ENCODE measurements at places on chromosomes 1 and 21.

DNA sequence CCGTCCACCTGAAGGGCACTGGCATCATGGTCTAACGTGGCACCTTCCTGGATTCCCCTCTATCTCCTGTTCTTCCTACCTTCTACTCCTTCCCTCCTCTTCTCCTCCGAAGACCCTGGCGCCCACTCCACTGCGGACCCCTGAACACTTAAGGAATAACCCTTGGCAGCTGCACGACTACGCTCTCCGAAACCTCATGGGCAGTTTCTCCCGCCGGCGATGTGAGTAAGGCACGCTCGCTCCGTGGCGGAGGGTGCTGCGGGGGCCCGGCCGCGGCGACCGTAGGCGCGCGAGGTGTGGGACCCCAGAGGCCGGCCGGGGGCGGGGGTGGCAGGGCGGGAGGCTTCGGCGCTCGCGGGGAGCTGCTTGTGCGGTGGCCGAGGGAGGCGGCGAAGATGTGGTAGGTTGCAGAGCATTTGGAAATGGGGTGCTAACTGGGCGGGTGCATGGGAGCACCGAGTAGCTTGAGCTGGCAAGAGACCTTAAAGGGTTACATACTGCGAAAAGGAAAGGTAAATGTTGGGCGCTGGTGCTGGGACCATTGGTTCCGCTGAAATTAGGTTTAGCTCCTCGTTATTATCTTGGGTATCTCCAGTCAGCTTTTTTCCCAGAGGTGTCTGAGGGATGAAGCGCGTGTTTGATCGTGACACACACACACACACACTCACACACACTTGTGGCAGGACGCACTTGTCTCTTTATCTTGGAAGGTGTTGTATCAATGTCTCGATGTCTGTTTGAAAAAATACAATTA lies 876 bp downstream of the LRRC7 start:
- peak overlapping the region; percentile 64 for H3K4me3 ChIP-seq
- no peaks in the 10 kb centered on the region for H3K27me3 ChIP-seq
- no peaks in the 10 kb centered on the region for H3K4me1 ChIP-seq
- no peak for DNase-seq
- no peaks in the 10 kb centered on the region for H3K36me3 ChIP-seq
- H3K27ac ChIP-seq = peak overlapping the region; percentile 78

GRCh38 chr1:183101081-183101480 lies 77.9 kb downstream of the LAMC1 start:
- no peaks in the 10 kb centered on the region for H3K27me3 ChIP-seq
- peaks cover 56% of the 10 kb centered on the region for H3K4me1 ChIP-seq
- no peak overlapping the region for H3K27ac ChIP-seq
- DNase-seq = no peak
- H3K36me3 ChIP-seq = peaks cover 15% of the 10 kb centered on the region

DNA sequence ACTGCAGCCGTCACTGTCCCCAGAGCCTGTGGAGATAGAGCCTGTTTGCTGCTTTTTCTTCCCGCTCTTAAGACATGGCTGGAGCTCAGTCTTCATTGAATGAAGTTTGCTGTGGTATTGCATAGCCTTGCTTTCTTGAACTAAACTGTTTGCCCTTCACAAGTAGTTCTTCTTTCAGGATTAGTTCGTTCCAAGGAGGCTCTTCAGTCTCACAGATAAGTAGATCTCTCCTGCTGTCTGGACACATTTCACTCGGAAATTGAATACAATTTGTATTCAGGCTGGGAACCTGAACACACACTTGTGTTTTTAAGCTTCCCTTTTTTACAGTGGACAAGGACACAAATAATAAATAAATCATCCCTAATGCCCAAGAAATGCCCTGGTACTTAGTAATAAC lies 34.7 kb downstream of the IFNAR1 start:
- H3K4me1 ChIP-seq = no peaks in the 10 kb centered on the region
- peaks cover 18% of the 10 kb centered on the region for H3K36me3 ChIP-seq
- H3K4me3 ChIP-seq = no peak overlapping the region
- H3K27ac ChIP-seq = peak overlapping the region; percentile 71
- DNase-seq = no peak

DNA sequence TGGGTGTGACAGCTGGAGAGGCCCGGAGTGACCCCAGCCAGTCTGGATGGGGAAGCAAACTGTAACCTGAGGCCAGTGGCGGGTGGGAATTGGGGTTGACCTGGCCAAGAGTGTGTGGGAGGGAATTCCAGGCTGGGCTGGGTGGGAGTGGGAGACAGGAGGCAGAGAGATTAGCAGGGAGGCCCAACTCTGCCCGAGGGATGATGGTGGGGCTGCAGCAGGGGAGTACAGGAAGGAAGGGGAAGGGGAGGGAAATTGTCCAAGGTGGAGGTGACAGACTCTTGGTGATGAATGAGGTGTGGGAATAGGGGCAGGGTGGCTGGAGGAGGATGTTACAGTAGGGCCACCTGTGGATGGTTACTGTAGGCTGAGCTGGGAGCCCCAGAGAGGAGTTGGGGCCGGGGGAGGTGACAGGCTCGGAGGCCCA lies 40.4 kb downstream of the HUNK start:
- DNase-seq = no peak
- no peaks in the 10 kb centered on the region for H3K36me3 ChIP-seq
- no peak overlapping the region for H3K4me3 ChIP-seq
- no peak overlapping the region for H3K27ac ChIP-seq
- no peaks in the 10 kb centered on the region for H3K27me3 ChIP-seq
- no peaks in the 10 kb centered on the region for H3K4me1 ChIP-seq

DNA sequence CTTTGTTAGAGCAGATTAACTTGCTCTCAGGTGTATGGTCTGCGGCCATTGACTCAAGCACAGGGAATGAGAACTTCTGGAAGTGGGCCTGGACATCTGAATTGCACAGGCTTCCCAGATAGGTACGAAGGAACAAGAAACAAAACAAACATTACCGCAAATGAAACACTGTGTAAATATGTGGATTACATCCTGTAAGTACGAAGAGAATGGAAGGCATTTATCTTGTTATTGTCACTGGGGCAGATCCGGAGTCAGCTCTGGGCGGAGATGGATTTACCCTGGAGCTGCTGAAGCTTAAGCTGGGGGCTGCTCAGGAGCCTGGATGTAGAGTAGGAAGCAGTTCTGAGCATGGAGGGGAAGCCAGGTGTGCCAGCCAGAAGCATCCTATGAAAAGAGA lies 6.8 kb downstream of the HES2 start:
- no peak overlapping the region for H3K27ac ChIP-seq
- peaks cover 3% of the 10 kb centered on the region for H3K4me1 ChIP-seq
- no peak overlapping the region for H3K4me3 ChIP-seq
- no peaks in the 10 kb centered on the region for H3K36me3 ChIP-seq

DNA sequence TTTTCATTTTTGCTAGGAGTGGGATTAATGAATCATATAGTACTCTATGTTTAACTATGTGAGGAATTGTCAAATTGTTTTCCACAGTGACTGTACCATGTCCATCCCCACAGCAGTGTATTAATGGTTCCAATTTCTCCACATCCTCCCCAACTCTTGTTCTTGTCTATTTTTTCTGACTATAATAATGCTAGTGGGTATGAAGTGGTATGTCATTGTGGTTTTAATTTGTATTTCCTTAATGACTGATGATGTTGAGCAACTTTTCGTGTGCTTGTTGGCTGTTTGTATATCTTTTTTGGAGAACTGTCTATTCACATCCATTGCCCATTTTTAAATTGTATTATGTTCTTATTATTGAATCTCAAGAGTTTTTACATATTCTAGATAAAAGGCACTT lies 10.0 kb upstream of the KPRP start:
- H3K27me3 ChIP-seq = no peaks in the 10 kb centered on the region
- H3K4me1 ChIP-seq = no peaks in the 10 kb centered on the region
- no peak overlapping the region for H3K4me3 ChIP-seq
- DNase-seq = no peak
- H3K27ac ChIP-seq = no peak overlapping the region

DNA sequence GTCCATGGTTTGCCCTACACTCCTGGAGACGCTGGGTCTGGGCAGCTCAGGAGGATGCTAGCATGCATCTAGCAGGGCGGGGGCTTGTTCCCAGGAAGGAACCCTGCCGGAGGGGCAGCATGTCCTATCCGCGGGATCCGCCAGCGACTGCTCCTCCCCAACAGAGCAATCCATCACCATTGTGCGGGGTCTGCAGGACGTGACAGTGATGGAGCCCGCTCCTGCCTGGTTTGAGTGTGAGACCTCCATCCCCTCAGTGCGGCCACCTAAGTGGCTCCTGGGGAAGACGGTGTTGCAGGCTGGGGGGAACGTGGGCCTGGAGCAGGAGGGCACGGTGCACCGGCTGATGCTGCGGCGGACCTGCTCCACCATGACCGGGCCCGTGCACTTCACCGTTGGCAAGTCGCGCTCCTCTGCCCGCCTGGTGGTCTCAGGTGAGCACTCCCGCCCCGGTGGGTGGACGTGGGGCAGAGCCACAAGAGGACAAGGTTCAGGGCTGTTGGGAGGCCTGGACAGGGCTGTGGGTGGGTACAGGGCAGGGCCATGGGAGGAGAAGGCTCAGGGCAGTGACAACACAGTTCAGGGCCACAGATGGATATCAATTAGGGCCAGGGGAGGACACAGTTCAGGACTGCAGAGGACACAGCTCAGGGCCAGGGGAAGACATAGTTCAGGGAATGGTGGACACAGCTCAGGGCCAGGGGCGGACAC lies 71.3 kb downstream of the OBSCN start:
- H3K4me3 ChIP-seq = no peak overlapping the region
- H3K36me3 ChIP-seq = peaks cover 93% of the 10 kb centered on the region
- no peaks in the 10 kb centered on the region for H3K27me3 ChIP-seq
- H3K4me1 ChIP-seq = no peaks in the 10 kb centered on the region
- H3K27ac ChIP-seq = no peak overlapping the region

DNA sequence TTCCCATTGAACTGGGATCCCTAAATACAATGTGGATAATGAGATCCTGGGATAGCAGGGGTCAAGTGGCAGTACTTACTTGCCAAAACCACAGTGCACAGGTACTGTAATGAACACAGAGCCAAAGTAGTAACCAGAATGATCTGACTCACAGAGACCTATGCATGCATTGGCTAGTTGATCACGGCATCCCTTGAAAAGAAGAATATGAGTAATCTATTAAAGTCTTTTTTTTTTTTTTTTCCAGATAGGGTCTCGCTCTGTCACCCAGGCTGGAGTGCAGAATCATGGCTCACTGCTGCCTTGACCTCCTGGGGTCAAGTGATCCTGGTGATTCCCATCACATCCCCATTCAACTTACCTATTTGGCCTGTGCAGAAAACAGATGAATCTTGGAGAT lies 29.4 kb upstream of the EIF4G3 start:
- H3K4me1 ChIP-seq = no peaks in the 10 kb centered on the region
- no peak overlapping the region for H3K27ac ChIP-seq
- no peaks in the 10 kb centered on the region for H3K36me3 ChIP-seq
- no peak overlapping the region for H3K4me3 ChIP-seq
- DNase-seq = no peak

DNA sequence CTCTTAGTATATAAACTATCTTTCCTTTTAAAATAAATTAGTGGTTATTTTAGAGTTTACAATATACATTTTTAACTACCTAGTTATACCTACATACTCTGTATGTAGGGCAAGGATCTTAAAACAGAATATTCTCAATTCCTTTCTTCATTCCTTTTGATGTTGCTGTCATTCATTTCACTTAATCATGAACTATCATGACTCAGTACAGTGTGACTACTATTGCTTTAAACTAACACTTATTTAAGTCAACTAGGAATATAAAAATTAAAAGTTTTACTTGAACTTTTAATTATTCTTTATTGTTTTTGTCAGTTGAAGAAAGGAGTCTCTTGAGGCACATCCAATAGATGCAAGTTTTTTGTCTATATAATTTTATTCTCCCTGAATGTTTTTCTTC lies 726.4 kb downstream of the BRINP3 start:
- no peak for DNase-seq
- H3K27ac ChIP-seq = no peak overlapping the region
- H3K27me3 ChIP-seq = no peaks in the 10 kb centered on the region
- H3K36me3 ChIP-seq = no peaks in the 10 kb centered on the region
- no peak overlapping the region for H3K4me3 ChIP-seq

DNA sequence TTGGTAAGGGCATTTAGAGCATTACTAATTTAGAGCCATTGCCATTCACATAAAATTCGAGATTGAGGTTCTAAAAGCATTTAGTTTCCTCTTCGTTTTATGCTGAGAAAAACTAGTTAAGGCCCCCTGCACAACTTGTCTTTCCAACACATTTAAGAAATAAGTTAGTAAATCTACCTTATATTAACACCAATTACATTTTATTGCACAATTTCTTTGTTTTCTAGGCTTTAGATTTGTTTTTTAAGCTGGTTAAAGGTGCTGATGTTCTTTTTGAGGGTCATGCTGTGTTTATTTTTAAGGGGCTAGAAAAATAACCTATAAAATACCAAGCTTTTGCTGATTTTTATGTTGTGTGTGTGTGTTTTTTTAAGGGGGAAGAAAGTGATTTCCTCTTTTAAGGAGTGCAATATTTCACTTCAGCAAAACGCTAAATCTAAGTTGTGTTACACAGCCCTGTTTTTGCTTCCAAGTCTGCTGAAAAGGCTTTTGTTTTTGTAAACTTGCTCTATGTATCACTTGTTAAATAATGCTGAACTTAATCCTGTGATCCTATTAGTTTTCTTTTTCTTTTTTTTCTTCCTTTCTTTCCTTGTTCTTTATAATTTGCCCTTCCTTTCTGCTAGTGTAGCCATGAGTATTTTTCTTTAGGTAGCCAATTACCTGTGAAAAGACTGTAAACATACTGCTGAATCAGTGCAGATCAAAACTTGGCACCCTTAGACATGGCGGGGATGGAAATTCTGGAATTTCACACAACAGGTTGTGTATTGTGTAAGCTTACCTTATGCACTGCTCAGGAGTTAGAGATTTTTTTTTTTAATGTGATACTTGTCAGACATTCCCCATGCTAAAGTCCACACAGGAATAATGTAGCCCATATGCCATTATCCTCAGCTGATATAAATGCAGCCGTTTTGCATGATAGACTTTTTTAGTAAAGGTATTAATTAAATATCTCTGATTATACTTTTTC lies 1.5 kb downstream of the CEPT1 start:
- H3K4me1 ChIP-seq = peaks cover 35% of the 10 kb centered on the region
- H3K4me3 ChIP-seq = no peak overlapping the region
- DNase-seq = no peak
- H3K36me3 ChIP-seq = no peaks in the 10 kb centered on the region
- no peak overlapping the region for H3K27ac ChIP-seq

- H3K4me1 ChIP-seq = no peaks in the 10 kb centered on the region
- no peaks in the 10 kb centered on the region for H3K36me3 ChIP-seq
- H3K27ac ChIP-seq = no peak overlapping the region
- no peaks in the 10 kb centered on the region for H3K27me3 ChIP-seq
- DNase-seq = no peak
These were observed 55.9 kb downstream of the LEPR start for GRCh38 chr1:65476327-65476726.

- H3K27me3 ChIP-seq = no peaks in the 10 kb centered on the region
- H3K4me3 ChIP-seq = no peak overlapping the region
- no peak overlapping the region for H3K27ac ChIP-seq
- H3K4me1 ChIP-seq = no peaks in the 10 kb centered on the region
- H3K36me3 ChIP-seq = no peaks in the 10 kb centered on the region
These were observed 396.3 kb downstream of the SETD4 start for GRCh38 chr21:35663856-35664606.

- H3K27me3 ChIP-seq = no peaks in the 10 kb centered on the region
- no peak overlapping the region for H3K4me3 ChIP-seq
- H3K36me3 ChIP-seq = no peaks in the 10 kb centered on the region
- peaks cover 18% of the 10 kb centered on the region for H3K4me1 ChIP-seq
These were observed 13.5 kb downstream of the PDE9A start for GRCh38 chr21:42666925-42667324.

- H3K4me1 ChIP-seq = no peaks in the 10 kb centered on the region
- H3K27ac ChIP-seq = peak overlapping the region; percentile 47
- DNase-seq = no peak
- H3K4me3 ChIP-seq = no peak overlapping the region
- no peaks in the 10 kb centered on the region for H3K36me3 ChIP-seq
These were observed 37.3 kb downstream of the MACO1 start for GRCh38 chr1:25468033-25468432.

GRCh38 chr21:45451771-45452182 lies 46.8 kb downstream of the COL18A1 start:
- no peak for DNase-seq
- H3K4me3 ChIP-seq = no peak overlapping the region
- H3K4me1 ChIP-seq = no peaks in the 10 kb centered on the region
